Esophagus mucosa (tissue), 1 donor: ENCODE measurements at places on chromosomes 4 and X. TPM values are rescaled to one million over a fixed set of nuclear protein-coding genes. Genes with fewer than 3 reads are reported as not detected.

DNA sequence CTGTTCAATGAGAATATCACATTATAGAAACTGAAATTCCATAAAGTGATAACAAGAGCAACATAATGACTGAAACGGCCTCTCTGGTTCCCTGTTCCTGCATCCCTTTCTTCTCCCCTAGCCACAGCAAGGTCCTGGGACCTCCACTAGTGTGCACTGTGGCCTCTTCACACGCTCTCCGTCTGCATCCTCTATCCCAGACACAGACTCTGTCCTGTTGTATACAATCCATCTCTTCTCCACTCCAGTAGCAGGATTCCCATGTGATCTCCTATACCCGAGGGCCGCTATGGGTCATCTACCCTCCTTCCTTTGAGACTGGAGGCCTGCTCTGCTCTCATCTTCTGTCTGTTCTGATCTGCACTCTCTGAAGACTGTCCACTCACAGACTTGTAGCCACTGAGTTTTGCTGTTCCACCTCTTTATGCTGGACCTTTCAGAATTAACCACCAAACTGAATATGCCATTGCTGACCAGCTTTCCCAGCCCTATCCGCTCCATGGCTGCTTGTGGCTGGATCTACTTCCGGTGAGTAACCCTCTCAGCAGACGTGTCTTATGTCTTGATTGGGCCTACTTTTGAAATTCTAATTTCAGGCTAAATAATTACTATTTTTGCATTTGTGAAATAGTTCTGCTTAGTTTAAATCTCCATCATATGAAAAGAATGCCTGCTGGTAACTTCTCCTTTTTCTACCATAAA lies 105.1 kb upstream of the NAP1L5 start:
- ATAC-seq = no peak

GRCh38 chrX:9668537-9668936 lies 97.1 kb downstream of the GPR143 start:
- no peak for ATAC-seq

- ATAC-seq = no peak
Measured at GRCh38 chr4:142567620-142568451, 278.3 kb downstream of the INPP4B start.

DNA sequence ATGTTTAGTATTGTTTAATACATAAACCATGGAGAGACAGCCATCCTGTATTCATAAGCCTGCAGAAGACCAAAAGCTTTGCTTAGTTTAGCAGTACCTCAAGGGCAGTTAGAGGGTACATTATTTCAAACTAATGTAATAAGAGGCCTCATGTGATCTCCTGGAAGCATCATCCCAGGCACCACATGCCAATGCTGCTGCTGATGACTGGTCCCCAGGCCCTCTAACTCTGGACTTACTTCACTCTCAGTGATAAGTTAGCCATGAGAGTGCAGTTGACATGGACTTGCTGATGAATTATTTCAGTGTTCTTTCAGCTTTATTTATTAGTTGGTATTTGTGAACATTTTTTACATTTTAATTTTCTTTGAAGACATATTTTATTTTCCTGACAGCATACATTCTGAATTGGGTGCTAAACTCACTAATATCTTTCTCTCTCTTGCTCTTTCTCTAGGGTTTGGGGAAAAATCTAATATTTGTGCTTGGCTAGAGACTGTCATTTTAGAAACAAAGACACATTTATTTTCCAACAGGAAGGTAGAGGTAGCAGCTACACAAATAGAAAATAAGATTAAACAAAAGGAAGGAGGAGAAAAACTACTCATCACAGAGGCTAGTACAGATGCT lies 207.8 kb downstream of the NPFFR2 start:
- no peak for ATAC-seq

DNA sequence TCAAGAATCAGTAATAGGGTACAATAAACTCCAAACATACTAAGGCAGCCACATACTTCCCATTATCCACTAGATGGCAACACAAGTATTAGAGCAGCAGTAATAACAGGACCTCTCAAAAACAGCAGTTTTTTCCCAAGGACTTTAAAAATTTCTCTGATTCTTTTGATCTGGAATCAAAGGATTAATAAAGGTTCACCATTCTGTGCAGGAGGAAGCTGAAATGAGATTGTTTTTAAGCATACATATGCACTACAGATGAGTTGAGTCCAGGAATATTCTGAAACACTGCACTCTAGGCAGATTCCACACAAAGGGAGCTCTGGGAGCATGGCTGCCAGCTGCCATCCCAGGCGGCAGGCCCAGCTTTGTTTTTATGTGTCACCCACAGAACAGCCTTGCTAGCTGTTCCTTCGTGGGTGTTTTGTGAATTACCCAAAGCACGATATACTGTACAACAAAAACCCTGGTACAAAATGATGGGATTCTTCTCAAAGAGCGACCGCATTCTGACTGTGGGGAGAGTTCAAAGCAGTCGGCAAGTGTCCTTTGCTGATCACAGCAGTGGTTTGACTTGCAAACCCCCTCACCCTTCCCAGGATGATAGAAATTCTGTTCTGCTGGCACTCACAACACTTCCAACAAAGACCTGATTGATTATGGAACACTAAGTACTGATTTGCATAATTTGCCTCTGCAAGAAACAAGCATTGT lies 61.0 kb downstream of the STX18 start:
- no peak for ATAC-seq

- ATAC-seq = no peak
Measured at GRCh38 chr4:40269133-40269532, 66.0 kb upstream of the CHRNA9 start.

The VEGFC gene
- total RNA-seq = 1.1 TPM

The IL9R gene
- 0.44 TPM for total RNA-seq

The KDR gene
- 4.2 TPM for total RNA-seq
